ENCODE measurements at places on chromosomes 7 and 10. TPM values are rescaled to one million over a fixed set of nuclear protein-coding genes. Genes with fewer than 3 reads are reported as not detected.

The FEZF1 gene
- not detected for total RNA-seq

- no peak for DNase-seq
These were observed 113.0 kb downstream of the MGMT start for GRCh38 chr10:129580010-129580409.

DNA sequence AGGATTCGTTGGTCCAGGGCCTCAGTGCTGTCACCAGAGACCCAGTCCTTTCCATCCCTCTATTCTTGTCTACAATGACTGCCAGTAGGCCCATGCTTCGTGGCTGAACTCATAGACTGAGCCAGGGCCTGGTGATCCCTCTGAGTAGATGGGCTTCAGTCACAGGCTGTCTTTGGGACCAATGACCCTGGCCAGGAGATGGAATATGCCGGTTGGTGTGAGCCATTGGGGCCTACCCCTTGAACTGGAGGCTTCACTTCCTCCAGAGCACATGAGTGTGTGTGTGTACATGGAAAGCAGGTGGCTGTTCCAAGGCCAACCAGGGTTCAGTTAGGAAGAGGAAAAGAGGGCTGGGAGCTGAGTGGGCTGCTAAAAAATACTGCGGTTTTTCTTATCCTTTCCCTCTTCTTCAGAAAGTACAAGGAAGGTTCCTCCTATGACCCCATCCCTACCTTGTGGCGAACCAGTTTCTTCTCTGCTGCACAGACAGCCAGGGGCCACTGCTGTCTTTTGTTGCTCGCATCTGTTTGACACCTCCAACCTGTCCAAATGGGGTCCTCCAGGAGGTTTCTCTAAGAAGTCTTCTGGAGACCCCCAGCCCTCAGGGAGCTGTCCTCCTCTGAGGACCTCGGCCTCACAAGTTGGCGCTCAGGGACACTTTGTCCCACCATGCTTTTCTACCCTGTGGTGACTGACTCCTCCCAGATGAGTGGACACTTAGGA is 36.6 kb downstream of the ADRA2A start:
- DNase-seq, result no peak

DNA sequence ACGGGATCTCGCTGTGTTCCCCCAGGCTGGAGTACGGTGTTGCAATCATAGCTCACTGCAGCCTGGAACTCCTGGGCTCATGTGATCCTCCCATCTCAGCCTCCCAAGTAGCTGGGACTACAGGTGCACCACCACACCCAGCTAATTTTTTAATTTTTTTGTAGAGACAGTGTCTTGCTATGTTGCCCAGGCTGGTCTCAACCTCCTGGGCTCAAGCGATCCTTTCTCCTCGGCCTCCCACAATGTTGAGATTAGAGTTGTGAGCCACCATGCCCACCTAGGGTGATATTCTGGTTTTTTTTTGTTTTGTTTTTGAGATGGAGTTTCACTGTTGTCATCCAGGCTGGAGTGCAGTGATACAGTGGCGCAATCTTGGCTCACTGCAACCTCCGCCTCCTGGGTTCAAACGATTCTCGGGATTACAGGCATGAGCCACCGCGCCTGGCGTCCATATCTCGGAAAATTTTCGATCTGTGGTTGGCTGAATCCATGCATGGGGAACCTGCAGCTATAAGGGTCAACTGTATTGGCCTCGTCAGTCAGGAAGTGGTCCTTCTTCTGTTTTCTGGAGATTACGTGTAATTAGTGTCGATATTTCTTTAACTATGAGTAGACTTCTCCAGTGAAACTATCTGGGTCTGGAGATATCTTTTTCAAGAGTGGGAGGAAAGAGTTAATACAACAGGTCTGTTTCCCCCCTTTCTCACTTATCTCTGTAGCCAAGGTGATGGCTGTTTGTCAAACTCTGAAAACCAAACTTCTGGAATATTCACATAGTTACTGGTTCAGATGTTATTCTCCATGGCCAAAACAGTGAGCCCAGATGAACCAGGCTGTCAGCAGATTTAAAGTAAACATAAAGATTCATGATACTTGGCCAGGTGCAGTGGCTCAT is 21.0 kb upstream of the FIS1 start:
- no peak for DNase-seq

DNA sequence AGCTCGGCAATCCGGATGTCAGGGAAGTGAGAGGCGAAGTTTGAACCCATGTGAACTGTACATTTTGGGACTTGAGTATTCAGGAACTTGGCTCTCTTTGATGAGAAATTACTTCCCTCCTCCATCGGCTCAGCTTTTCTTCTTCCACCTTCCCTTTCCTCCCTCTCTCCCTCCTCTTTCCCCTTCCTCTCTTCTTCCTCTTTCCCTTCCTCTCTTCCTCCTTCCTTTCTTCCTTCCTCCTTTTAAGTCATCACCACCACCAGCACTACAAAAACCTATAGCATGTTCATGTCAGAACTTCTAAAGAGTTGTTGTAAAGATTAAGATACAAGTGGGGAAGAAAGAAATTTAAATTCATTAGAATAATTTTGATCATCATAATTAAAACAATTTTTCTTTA is 31.9 kb upstream of the CDHR3 start:
- DNase-seq, result no peak

The CRYGN gene
- total RNA-seq, result not detected

The NPC1L1 gene
- 0.52 TPM for total RNA-seq

Measured in body of pancreas (tissue), 4 donors.